Cardiac muscle cell (in vitro differentiated cells and primary cell): ENCODE measurements at places on chromosomes 2 and 18. TPM values are rescaled to one million over a fixed set of nuclear protein-coding genes. Genes with fewer than 3 reads are reported as not detected.

- no peaks in the 10 kb centered on the region for H3K27me3 ChIP-seq
- H3K4me3 ChIP-seq = no peak overlapping the region
Measured at GRCh38 chr2:191889931-191890330, 43.0 kb upstream of the CAVIN2 start.

DNA sequence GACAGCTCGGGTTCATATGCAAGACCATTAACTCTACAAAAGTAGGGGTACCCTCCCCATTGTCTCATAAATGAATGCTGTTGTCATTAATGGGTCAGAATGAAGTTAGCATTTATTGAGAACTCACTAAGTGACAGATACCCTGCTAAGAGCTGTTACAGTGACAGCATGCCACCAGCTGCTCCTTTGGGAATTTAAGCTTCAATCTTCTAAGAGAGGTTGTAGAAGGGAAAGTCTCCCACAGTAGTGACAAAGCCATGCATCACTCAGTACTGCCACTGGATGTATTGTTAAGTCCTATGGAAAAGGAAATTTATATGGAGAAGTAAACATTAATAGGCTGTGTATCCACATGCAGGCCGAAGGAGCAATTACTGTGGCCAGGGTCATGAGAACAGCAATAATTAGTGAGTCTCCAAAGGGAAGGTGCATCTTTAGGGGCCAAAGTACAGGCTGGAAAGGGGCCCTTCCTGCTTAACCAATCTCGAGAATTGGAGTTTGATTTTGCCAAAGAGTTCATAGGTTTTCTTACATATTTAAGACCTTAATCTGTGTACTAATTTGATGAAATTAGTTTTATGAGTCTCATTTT lies 64.5 kb upstream of the FAM124B start:
- no peak overlapping the region for H3K4me3 ChIP-seq
- no peak for DNase-seq
- no peaks in the 10 kb centered on the region for H3K4me1 ChIP-seq
- H3K27ac ChIP-seq = no peak overlapping the region
- no peaks in the 10 kb centered on the region for H3K36me3 ChIP-seq
- no peaks in the 10 kb centered on the region for H3K27me3 ChIP-seq

- no peak overlapping the region for H3K4me3 ChIP-seq
- no peaks in the 10 kb centered on the region for H3K36me3 ChIP-seq
- no peak overlapping the region for H3K27ac ChIP-seq
- peaks cover 7% of the 10 kb centered on the region for H3K4me1 ChIP-seq
- no peak for DNase-seq
Measured at GRCh38 chr2:179335732-179336131, 71.1 kb upstream of the SESTD1 start.

GRCh38 chr2:132593171-132593570 lies 76.8 kb downstream of the LYPD1 start:
- H3K4me1 ChIP-seq = no peaks in the 10 kb centered on the region
- H3K36me3 ChIP-seq = no peaks in the 10 kb centered on the region
- H3K27me3 ChIP-seq = no peaks in the 10 kb centered on the region
- no peak for DNase-seq
- H3K27ac ChIP-seq = no peak overlapping the region
- H3K4me3 ChIP-seq = no peak overlapping the region

GRCh38 chr2:40101131-40101575 lies 322.1 kb upstream of the THUMPD2 start:
- H3K4me1 ChIP-seq = peaks cover 32% of the 10 kb centered on the region
- H3K36me3 ChIP-seq = no peaks in the 10 kb centered on the region
- no peaks in the 10 kb centered on the region for H3K27me3 ChIP-seq
- H3K27ac ChIP-seq = peak overlapping the region; percentile 55
- peak; percentile 38 for DNase-seq

GRCh38 chr2:142675398-142675797 lies 202.1 kb upstream of the KYNU start:
- H3K27me3 ChIP-seq = no peaks in the 10 kb centered on the region
- DNase-seq = no peak
- no peaks in the 10 kb centered on the region for H3K36me3 ChIP-seq
- H3K27ac ChIP-seq = no peak overlapping the region
- no peaks in the 10 kb centered on the region for H3K4me1 ChIP-seq

DNA sequence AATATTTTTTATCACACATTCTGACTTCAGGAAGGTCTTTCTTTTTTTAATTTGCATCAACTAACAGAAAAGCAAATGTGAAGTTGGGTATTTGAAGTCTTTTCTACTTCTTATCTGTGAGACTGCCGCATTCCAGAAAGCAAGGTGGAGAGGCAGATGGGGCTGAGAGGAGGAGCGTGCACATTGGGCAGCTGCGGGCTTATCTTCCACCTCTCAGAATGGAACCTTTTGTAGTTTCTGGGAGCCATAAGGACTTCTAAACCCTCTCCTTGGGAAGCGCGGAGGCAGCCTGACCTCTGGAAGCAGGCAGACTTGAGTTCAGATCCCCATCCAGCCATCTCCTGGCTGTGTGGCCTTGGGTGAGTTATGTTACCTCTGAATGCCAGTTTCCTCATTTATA lies 3.9 kb downstream of the MAPRE3 start:
- H3K36me3 ChIP-seq = no peaks in the 10 kb centered on the region
- H3K27ac ChIP-seq = peak overlapping the region; percentile 58
- H3K4me3 ChIP-seq = no peak overlapping the region
- no peak for DNase-seq
- H3K27me3 ChIP-seq = peaks cover under 1% of the 10 kb centered on the region

DNA sequence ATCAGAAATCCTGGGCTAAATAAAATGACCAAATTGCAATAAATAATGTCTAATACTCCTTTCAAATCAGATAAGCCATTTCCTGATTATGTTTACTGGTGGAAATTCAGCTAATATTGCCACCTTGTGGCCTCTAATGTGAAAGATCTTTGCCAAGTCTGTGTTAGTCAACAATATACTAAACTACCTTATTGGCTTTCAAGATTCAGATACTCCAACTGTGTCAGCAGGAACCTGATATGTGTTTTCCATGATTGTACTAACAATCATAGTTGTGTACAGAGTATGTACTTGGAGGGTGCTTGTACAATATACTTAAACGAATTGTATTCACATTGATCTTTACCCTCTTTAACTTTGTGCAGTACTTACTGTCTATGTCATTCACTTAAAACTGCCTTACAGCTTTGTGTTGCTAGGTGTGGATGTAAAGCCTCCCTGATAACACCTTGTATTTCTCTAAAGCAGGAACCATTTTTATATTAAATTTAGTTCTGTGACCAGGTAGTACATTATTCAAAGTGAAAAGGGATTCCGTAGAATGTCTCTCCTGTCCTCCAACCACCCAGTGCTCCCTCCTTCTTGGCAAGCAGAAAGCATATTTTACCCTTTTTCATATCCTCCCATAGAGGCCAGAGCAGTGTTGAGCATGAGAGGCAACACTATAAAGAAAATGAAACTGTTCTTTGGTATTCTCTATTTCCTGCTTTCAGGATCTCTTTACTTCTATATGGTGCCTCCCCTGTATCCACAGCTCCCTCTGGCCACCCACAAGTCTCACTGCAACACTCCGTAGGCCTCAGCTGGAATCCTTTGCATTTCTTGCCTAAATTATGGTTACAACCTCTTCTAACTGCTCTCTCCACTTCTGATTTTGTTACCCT lies 75.2 kb upstream of the C2orf15 start:
- no peak overlapping the region for H3K4me3 ChIP-seq
- no peak overlapping the region for H3K27ac ChIP-seq
- H3K27me3 ChIP-seq = peaks cover 43% of the 10 kb centered on the region
- H3K36me3 ChIP-seq = no peaks in the 10 kb centered on the region
- H3K4me1 ChIP-seq = peaks cover 1% of the 10 kb centered on the region
- DNase-seq = peak; percentile 73

GRCh38 chr18:29160170-29160569 lies 983.2 kb upstream of the CDH2 start:
- DNase-seq = no peak
- H3K4me3 ChIP-seq = no peak overlapping the region
- no peak overlapping the region for H3K27ac ChIP-seq
- H3K4me1 ChIP-seq = no peaks in the 10 kb centered on the region
- H3K27me3 ChIP-seq = no peaks in the 10 kb centered on the region

DNA sequence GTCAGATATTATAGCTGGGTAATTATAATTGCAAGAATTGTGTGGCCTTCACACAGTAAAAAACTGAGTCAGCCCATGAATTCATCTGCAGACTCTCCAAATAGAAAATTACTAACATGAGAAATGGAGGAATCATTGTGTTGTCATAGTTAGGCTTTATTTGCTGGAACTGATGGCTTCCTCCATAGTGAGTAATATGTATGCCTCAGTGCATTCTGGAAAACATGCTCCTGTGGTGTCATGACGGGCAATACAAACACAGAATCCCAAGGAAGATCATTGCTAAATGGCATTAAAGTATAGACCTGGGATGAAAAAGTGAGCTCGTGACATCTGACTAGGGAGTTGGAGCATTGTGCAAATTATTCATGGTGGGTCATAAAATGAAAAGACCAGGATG lies 23.6 kb upstream of the NMS start:
- no peak overlapping the region for H3K4me3 ChIP-seq
- no peaks in the 10 kb centered on the region for H3K27me3 ChIP-seq
- no peak overlapping the region for H3K27ac ChIP-seq
- H3K36me3 ChIP-seq = no peaks in the 10 kb centered on the region
- no peak for DNase-seq

- DNase-seq = no peak
- H3K36me3 ChIP-seq = no peaks in the 10 kb centered on the region
- H3K4me1 ChIP-seq = peaks cover 20% of the 10 kb centered on the region
- H3K27ac ChIP-seq = no peak overlapping the region
- no peaks in the 10 kb centered on the region for H3K27me3 ChIP-seq
- no peak overlapping the region for H3K4me3 ChIP-seq
Measured at GRCh38 chr2:172919732-172920131, 155.9 kb upstream of the MAP3K20 start.

DNA sequence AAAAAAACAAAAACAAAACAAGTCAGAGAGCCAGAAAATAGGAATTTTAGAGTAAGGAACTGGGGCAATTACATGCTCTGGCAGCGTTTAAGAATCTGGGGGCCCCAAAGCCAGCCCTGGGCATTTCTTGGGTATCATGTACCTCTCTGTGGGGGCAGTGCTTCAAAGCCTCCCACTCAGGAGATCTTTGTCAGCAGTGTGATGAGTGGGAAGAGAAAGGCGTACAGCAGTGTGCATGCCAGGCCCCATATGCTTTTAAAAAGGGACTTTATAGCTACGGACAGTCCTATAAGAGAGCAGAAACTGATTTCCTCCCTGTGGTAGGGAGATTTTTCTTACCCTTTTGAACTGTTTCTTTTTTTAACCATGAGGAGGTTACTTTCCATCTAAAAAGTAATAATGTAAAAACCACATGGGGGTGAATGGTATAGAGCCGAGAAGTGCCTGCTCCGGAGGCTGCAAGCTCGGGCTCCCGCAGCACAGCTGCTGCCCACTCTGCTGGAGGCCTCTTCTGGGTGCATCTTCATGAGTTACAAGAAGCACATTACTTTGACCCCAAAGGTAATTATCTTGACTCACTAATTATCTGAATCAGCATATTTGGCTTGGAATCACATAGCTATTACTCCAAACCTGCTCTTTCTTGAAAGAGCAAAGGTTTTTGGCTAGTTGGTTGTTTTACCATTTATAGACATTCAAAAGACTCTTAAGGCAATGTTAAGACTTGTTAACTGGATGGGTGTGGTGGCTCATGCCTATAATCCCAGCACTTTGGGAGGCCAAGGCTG lies 46.4 kb downstream of the PROC start:
- no peak for DNase-seq
- no peaks in the 10 kb centered on the region for H3K4me1 ChIP-seq

The KATNAL2 gene
- total RNA-seq = 4.8 and 19.6 TPM in 2 replicates

The KRTCAP3 gene
- 1.3 and 2.8 TPM in 2 replicates for total RNA-seq

The GPR35 gene
- 0.70 and 5.1 TPM in 2 replicates for total RNA-seq

The GNAL gene
- total RNA-seq = 10.4 and 13.3 TPM in 2 replicates

The SLC16A14 gene
- 1.7 and 7.5 TPM in 2 replicates for total RNA-seq

The SPP2 gene
- total RNA-seq = not detected in 2 replicates

The HRH4 gene
- 0.14 and 0.15 TPM in 2 replicates for total RNA-seq

The LYG1 gene
- 1.6 TPM in 2 replicates for total RNA-seq

The IL37 gene
- not detected in 2 replicates for total RNA-seq

The DAW1 gene
- total RNA-seq = 0.46 and 0.57 TPM in 2 replicates

The TXNDC2 gene
- total RNA-seq = not detected in 2 replicates

The TLX2 gene
- total RNA-seq = 0.06 TPM in 1 of 2 replicates, not detected in the other
